ENCODE measurements at places on chromosomes 5 and 9.

DNA sequence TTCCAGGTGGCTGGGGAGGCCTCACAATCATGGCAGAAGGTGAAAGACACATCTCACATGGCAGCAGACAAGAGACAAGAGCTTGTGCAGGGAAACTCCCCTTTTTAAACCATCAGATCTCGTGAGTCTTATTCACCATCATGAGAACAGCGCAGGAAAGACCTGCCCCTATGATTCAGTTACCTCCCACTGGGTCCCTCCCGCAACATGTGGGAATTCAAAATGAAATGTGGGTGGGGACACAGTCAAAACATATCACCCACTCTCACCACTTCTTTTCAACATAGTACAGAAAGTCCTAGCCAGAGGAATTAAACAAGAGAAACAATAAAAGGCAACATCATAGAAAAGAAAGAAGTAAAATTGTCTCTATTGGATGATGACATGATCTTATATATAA lies 223.4 kb upstream of the SLC24A2 start:
- no peak for DNase-seq

DNA sequence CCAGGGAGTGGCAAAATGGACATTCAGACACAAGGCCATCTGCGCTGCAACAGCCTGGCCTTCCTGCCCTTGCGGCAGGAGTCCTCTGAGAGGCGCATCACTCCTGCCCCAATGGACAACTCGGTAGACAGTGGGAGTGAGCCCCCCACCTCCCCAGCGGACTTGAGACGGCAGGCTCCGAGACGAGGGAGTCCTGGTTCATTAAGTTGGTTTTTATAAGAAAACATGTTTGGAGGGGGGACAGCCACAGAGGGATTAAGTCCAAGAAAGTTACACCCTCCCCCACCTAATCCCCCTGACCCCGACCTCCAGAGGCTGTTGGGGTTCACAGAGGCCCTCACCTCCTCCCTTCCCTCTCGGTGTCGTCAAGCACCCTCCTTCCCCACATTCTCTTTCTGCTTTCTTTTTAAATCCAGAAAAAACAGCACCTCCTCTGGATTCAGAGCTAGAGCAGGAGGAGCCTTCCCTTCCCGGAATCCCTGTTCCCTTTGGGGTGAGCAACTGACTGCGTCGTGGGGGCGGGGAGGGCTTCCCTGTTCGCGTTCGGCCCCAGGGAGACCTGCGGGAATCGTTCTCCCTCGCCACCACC lies 1.8 kb upstream of the EGR1 start:
- no peak for DNase-seq

DNA sequence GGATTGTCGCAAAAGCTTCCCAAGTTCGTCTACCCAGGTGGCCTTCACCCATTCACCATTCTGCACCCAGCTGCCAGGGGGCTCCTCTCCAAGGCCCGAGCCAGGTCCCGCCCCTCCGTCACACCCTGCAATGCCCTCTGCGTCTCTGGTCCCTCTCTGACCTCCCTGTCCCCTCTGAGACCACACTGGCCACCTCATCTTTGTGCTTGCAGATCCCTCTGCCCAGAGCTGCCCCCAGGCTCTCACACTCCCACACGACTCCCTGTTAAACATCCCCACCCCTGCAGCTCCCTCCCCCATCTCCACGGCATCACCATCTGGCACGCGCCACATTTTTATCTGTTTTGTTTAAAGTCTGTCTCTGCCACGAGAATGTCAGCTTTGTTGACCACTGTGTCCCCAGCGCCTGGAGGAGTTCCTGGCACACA lies 243.6 kb downstream of the PBX3 start:
- DNase-seq, result no peak

DNA sequence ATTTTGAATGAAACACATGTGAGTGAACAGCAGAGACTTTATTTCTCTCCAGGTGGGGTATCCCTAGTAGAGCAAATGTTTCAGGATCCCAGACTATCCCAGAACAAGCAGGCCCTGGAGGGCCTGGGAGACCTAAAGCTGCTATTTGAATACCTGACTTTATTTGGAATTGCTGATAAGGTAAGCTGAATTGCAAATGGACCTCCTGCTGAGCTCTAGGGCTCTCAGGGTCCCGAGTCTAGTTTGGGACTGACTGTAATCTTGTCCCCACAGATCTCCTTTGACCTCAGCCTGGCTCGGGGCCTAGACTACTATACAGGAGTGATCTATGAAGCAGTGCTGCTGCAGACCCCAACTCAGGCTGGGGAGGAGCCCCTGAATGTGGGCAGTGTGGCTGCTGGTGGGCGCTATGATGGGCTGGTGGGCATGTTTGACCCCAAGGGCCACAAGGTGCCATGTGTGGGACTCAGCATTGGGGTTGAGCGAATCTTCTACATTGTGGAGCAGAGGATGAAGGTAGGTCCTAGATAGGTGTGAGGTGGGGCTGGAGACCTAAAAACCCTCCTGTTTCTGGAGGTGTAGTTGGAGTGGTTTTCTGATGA lies 3.3 kb upstream of the ZMAT2 start:
- DNase-seq, result no peak

GRCh38 chr5:178110-178509 lies 13.2 kb upstream of the LRRC14B start:
- no peak for DNase-seq

- DNase-seq, result no peak
Observed at GRCh38 chr5:14208071-14209021, 65.2 kb downstream of the TRIO start.

DNA sequence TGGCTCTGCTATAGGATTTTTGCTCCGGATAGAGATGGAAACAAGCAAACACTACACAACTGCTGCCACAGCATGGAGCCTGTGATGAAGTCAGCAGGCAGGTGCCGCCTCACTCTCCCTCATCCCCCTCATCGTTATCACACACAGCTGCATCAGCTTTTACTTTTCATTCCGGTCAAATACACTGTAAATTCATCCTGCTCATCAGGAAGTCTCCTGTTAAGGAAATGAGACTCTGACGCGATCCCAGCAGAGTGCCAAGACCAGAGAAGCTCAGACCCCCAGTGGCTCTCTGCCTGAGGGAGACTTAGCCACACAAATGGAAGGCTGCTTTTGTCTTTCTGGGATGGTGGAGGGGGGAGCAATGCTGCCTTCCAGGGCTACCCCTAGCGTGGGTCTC lies 270.2 kb downstream of the ELAVL2 start:
- DNase-seq, result peak; percentile 14

- DNase-seq, result no peak
Observed at GRCh38 chr5:9898319-9898718, 268.2 kb upstream of the TAS2R1 start.

DNA sequence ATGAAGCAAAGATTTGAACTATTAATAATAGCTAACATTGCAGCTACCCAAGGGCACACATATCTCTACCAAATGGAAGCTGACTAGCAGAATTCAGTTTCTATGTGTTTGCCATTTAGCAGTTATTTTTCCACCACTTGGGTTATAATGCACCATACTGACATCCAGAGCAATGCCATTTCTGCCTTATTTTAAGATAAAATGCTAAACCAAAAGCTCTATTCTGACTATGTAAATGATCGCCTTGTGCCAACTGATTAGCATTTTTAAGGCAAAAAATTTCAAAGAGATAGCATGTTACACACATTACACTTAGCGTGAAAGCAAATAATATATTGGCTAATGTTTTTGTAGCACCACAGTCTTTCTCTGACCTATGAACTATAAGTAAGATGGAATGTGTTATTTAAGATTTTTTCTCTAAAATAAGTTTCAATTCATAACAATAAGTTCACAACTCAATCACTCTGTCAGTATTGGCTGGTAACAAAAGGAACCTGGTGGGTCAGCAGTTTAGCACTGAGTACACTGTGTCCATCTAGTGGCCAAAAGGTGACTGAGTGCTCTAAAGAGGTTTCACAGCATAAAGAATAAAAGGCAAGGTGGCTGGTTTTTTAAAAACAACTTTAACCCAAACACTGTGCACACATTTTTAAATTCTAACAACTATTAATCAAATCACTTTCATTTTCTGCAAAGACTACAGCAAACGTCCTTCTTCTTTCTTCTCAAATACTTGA lies 443.5 kb downstream of the PDE4D start:
- DNase-seq, result no peak

- no peak for DNase-seq
Observed at GRCh38 chr5:107958432-107958831, 287.7 kb upstream of the EFNA5 start.

GRCh38 chr9:16704116-16705110 lies 166.1 kb downstream of the BNC2 start:
- no peak for DNase-seq

GRCh38 chr9:77237896-77238295 lies 60.6 kb downstream of the VPS13A start:
- no peak for DNase-seq

DNA sequence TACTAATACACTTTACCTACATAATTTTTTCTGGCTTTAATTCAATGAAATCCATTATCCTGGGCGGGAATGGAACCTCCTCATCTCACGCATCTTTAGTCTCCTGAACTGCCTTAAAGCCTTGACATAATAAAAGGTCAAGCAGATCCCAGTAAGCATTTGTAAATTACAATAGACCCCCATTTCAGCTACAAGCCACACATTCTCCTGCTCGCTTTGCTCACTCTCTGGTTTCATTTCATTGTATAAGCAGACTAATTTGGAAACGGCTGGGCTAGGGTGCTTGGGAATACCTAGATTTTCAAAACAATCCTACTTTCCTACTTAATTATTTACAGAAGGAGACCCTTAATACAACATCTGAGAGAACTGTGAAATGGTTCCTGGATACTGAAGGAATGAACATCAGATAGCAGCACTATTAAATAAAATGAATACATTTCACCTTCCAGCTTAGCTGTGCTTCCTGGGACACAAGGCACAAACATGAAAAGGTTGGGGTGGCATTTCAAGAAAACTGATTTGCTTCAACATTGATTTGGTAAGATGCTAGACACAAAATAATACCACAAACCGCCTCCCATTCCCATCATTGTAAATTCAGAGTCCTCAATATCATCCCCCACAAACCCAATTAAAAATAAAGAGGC lies 1.5 kb downstream of the JAKMIP2 start:
- no peak for DNase-seq

- DNase-seq, result no peak
Observed at GRCh38 chr9:10443181-10443867, 169.5 kb downstream of the PTPRD start.

- no peak for DNase-seq
Observed at GRCh38 chr9:100101608-100102007, 2.6 kb downstream of the INVS start.

DNA sequence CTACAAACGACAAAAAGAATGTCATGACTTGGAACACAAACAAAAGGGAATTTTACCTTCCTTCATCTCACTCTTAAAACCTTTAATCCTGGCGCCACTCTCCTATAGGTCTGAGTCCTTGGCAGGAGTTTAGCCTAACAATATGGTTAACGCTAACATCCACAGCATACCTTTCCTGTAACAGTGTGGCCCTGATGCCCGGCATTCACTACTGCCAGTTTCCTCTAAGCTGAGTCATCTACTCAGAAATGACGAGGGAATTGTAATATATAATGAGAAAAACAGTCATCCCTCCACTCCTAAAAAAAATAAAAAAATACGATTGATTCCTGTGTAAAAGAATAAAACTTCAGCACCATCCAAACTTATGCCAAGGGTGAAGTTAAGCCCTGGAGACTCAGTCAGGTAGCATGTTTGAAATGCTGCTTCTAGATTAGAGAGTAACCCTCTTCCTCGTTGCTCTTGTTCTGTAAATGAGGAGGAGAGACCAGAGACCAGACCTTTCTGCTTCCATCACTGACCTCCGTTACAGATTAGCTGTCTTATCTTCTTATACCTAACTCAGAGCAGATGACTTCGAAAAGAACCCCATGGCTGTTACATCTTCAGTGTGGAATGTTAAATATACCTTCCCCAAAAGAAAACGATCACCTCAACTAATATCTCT lies 37.4 kb downstream of the CCDC125 start:
- DNase-seq, result no peak

DNA sequence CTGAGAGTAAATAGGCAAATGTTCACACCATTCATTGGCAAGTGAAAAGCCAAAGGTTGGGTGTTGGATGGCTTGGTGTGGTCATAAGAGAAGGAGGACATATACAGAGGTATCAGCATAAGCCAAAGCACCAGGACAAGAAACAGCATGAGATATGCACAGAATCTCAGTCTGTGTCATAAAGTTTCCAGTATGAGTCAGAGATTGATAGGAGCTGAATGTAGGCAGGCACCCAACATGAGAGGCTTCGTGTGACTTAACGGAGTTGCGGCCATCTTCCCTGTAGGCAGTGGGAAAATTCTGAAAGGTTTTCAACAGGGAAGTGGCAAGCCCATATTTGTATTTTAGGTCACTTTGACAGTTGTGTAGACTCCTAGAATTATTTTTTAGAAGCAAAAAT lies 54.5 kb downstream of the SNCAIP start:
- DNase-seq, result no peak

DNA sequence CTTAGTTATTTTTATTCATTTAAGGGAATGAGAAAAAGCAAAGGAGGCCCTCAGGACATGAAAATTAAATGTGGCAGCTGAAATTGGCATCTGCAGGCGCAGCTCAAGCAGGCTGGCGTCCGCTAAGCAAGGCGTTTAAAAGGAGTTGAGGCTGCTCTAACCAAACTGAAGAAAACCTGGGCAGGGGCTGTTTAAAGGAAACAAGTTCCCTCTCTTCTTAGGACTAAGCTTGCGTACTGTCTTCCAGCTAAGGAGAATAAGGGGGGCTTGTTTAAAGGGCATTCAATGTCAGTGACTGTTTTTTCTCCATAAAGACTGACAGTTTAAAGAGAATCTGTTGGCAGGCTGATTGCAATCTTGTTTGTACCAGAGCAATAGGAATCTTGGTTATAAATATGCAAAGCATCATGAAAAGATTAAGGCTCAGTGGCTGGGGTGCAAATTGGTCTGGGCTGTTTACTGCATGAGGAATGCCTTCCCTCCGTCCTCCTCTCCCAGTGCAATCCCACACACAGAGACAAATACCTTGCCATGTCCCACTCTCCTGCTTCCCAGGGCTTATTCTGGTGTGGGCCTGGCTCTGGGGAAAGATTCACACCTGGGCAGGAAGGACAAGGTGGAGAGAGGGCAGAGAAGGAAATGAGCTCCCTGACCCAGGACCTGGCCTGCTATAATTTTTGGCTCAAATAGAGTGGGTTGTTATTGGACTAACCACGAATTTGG lies 85.9 kb upstream of the LIFR start:
- DNase-seq, result no peak

DNA sequence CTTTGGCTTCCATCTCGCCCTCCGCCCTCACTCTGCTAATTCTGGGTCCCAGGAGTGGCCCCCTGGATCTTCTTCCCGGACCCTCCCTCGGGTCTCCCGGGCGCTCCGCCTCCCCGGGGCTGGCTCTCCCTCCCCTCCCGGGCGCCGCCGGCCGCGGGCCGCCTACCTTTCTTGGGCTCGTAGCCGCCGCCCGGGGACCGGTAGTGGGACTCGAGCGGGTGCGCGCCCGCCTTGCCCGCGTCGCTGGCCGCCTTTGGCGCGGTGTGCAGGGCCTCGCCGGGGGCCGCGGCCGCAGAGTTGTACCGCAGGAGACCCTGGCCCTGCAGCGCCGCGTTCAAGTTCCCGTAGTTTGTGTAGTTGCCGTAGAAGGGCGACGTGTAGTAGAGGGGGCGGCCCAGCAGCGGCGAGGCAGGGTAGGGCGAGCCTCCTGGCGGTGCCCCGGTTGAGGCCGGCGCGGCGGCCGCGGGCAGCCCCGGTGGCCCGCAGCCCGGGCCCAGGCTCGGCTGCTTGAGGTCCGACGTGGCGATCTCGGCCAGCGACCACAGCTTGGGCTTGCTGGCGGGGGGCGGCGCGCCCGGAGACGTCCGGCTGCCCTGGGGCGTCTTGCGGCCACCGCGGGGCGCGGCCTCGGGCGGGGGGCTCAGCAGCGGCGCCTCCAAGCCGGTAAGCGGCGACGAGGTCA lies 3.2 kb downstream of the IRX2 start:
- DNase-seq, result no peak

GRCh38 chr5:176514244-176514950 lies 22.8 kb downstream of the RNF44 start:
- no peak for DNase-seq

GRCh38 chr5:168121138-168121494 lies 170.3 kb upstream of the WWC1 start:
- no peak for DNase-seq

Data from NCI-H1417 treated with DMSO at 0.1 percent for 48 hours (cell line).